Ammon's horn (tissue), 1 donor: ENCODE measurements at places on chromosomes 4 and X.

- no peak for DNase-seq
Measured at GRCh38 chr4:5783486-5783885, 72.5 kb downstream of the EVC start.

DNA sequence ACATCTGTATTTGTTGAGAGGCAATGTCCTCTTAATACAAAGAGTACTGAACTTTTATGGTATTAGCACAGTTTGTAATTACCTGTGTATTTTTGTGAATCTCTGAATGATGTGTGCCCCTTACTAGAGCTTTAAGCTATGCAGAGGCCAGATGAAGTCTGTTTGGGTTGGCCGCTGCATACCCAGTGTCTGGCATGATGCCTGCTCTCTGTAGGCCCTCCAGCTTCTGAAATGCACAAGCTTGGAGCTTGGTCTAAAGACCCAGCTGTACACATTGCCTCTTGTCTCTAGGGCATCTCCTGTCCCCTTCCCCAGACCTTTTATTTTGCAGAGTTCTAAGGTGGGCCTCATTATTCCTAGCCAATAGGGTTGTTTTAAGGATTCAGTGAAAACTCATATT is 68.6 kb downstream of the CDS1 start:
- DNase-seq = no peak

GRCh38 chrX:85004255-85004654 is 578 bp downstream of the APOOL start:
- no peak for DNase-seq

DNA sequence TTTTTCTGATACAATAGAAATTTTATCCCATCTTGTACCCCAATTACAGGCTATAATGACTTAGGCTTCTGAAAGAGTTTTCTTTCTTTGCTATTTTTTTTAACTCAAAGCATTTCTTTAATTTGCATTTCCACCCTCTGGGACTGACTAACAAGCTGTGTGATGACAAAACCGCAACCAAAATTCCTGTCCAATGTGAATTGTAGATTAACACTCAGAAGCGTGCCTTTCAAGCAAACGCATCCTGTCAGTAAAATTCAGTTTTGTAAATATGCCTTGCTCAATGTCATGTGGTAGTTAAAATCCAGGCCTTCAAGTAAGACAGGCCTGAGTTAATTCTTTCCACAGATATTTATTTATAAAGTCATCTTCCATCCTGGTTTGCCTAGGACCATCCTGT is 50.3 kb downstream of the STK32B start:
- DNase-seq = no peak

- DNase-seq = no peak
Measured at GRCh38 chr4:25991340-25991739, 77.3 kb downstream of the SMIM20 start.

DNA sequence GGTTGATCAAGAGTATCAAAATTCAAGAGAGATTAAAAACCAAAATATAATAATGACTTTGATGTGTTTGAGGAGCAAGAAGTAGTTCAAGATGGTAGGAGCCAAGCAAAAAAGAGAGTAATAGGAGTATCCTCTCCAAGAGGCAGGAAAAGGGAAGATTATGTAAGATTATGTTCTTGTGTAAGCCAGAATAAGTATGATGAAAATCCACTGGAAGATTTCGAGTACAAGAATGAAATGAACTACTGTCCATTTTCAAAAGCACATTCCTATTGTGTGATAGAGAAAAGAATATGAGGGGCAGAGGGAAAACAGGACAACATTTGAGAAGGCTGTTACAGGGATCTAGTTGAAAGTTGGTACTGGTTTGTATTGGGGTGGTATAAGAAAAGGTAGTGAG is 659.6 kb upstream of the INTU start:
- DNase-seq = no peak

DNA sequence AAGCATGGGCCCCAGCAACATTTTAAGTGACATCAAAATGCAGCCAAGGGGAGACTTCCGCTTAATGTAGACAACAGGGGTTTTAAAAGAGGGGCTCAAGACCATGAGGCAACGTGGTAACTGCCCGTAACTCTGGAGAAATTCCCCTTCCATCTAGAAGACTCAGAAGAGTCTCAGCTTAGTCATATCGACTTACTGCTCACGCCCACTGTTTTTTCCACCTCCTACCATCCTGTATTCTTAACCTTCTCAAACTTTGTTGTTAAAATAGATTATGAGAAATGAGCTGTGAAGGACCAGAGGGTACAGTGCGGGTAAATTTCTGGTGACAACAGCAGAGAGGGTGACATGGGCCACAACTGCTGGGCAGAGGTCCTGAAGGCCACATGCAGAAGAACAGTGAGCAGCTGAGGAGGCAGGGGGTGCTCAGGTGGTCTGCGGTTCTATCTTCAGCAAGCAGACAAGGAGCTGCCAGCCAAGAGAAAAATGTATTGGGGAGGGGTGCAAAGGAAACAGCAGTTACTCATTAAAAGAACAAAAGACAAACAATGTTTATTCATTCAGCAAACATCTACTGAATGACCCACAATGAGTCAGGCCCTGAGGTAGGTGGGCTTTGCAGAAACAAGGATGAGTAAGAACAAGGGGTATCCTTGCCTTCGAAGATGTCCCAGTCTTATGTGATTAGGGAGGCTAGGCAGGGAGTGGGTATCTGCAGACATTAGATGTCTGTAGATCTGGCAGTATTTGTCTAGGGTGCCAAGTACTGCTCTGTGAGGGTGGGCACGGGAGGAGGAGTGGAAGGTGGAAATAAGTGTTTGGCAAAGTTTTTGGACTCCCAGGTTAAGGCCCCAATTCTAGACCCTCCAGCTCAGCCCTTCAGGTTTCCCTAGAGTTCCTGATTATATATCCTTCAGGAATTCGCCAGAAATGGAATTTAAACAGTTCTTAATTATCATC is 175.3 kb downstream of the TSPAN5 start:
- DNase-seq = no peak
